Renal cortex interstitium (tissue), 15 donors: ENCODE measurements at places on chromosomes 4 and X. TPM values are rescaled to one million over a fixed set of nuclear protein-coding genes. Genes with fewer than 3 reads are reported as not detected.

Gene FAM184B
- 0.89 TPM for polyA plus RNA-seq

Gene TCEAL7
- polyA plus RNA-seq = 37.8 TPM

Gene OPN1MW
- polyA plus RNA-seq = not detected

Gene USP17L20
- polyA plus RNA-seq = not detected

Gene TMEM35A
- 8.1 TPM for polyA plus RNA-seq

Gene HTRA3
- polyA plus RNA-seq = 9.3 TPM

Gene CT45A5
- polyA plus RNA-seq = not detected

Gene NPNT
- 176 TPM for polyA plus RNA-seq

Gene BEX4
- 155 TPM for polyA plus RNA-seq

Gene AMTN
- polyA plus RNA-seq = not detected

Gene PDZD11
- polyA plus RNA-seq = 57.6 TPM
